ENCODE measurements at places on chromosomes 1 and 21. TPM values are rescaled to one million over a fixed set of nuclear protein-coding genes. Genes with fewer than 3 reads are reported as not detected.
A peak's percentile ranks its signal among the peaks of the same experiment; 100 is the strongest.

DNA sequence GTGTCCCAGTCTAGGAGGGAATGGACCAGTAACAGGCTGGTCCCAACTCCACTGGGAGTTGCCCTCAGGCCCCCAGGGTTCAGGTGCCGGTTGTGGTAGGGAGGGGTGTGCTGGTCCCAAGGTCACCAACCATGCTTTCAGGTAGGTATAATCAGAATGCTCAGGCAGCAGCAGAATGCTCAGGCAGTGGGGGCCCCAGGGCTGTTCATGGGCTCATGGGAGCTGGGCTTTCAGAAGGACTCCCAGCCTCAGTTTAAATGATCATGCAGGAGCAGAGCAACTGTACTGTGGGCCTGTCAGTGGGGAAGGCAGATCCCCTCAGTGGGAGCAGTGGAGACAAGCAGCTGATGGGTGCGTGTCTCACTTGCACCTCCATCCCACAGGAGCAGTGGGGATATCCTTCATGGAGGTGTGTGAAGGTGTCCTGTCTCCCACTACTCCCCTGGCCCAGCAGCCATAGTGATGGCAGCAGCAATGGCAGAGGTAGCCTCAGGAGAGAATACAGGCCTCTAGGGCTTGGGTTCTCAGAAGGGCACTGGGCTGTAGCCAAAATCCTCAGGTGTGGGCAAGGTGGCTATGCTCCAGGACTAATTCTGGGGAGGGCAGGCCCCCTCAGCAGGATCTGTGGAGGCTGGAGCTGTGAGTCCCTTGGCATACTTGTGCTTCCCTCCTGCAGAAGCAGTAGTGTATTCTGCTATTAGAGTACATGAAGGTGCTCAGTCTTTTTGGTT lies 917.3 kb upstream of the B3GALT2 start:
- no peak overlapping the region for H3K4me3 ChIP-seq
- H3K27me3 ChIP-seq: no peaks in the 10 kb centered on the region
- no peak overlapping the region for H3K27ac ChIP-seq
- DNase-seq: no peak

Gene CFH
- 11.9 TPM for total RNA-seq

Gene OPRD1
- not detected for total RNA-seq

Gene SH2D2A
- total RNA-seq: 63.6 TPM

- no peaks in the 10 kb centered on the region for H3K27me3 ChIP-seq
- H3K27ac ChIP-seq: no peak overlapping the region
- H3K4me3 ChIP-seq: no peak overlapping the region
- no peaks in the 10 kb centered on the region for H3K4me1 ChIP-seq
- no peaks in the 10 kb centered on the region for H3K36me3 ChIP-seq
- DNase-seq: no peak
These were observed 103.2 kb downstream of the SCCPDH start for GRCh38 chr1:246827396-246827795.

- no peak for DNase-seq
- H3K4me1 ChIP-seq: no peaks in the 10 kb centered on the region
These were observed 52.6 kb downstream of the MT1HL1 start for GRCh38 chr1:236951672-236952071.

Gene IFNLR1
- 4.5 TPM for total RNA-seq

GRCh38 chr1:17004466-17005364 lies 7.0 kb downstream of the ATP13A2 start:
- no peaks in the 10 kb centered on the region for H3K27me3 ChIP-seq
- no peak overlapping the region for H3K27ac ChIP-seq
- H3K4me1 ChIP-seq: peaks cover 7% of the 10 kb centered on the region
- H3K4me3 ChIP-seq: no peak overlapping the region
- peaks cover 23% of the 10 kb centered on the region for H3K36me3 ChIP-seq
- no peak for DNase-seq

DNA sequence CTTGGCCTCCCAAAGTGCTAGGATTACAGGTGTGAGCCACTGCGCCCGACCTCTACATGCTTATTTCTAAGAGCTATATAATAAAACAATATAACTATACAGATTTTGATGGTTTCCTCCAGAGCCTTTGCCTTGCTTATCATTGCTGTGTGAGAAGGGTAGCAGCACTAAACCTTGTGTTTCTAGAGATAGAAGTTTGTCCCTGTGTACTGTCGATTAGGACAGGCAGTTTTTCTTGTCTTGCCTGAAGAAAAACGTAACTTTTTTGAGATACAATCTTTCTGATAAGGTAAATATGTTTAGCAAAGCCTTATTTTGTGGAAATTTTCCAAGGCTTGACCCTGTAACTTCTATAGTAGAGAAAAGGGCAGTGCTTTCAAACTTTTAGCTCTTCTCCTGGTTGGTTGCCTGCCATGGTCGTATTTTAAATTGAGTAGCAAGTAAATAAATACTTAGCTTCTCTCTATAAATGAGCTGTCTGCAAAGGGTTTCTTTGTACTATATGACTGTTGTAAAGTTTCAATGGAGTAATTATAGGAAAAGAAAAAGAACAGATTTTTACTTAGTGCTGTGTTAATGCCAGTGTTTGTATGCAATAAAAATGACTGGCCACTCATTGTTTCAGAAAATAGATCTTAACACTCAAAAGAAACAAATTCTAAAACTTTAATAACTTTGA lies 86.4 kb upstream of the CACYBP start:
- no peaks in the 10 kb centered on the region for H3K27me3 ChIP-seq
- DNase-seq: no peak
- peaks cover 20% of the 10 kb centered on the region for H3K4me1 ChIP-seq
- H3K27ac ChIP-seq: no peak overlapping the region

Gene KIRREL1
- not detected for total RNA-seq

GRCh38 chr1:161225178-161225533 lies 704 bp upstream of the TOMM40L start:
- peaks cover 28% of the 10 kb centered on the region for H3K4me1 ChIP-seq
- peaks cover 20% of the 10 kb centered on the region for H3K36me3 ChIP-seq
- H3K4me3 ChIP-seq: no peak overlapping the region
- no peak for DNase-seq
- peak overlapping the region; percentile 39 for H3K27ac ChIP-seq

Gene SLC44A3
- total RNA-seq: 1.9 TPM
